ENCODE measurements at places on chromosomes 13 and 19. TPM values are rescaled to one million over a fixed set of nuclear protein-coding genes. Genes with fewer than 3 reads are reported as not detected.

The NLRP4 gene
- not detected for polyA plus RNA-seq

The ZFP14 gene
- polyA plus RNA-seq, result 2.7 TPM

The IGFL2 gene
- polyA plus RNA-seq, result not detected

The HAUS8 gene
- 4.6 TPM for polyA plus RNA-seq

The ATP8B3 gene
- polyA plus RNA-seq, result 2.8 TPM

The NCCRP1 gene
- not detected for polyA plus RNA-seq

The PBX4 gene
- polyA plus RNA-seq, result 0.63 TPM

The LILRA1 gene
- not detected for polyA plus RNA-seq

The CC2D1A gene
- polyA plus RNA-seq, result 5.1 TPM

The PSG5 gene
- 115 TPM for polyA plus RNA-seq
